ENCODE measurements at places on chromosomes 16 and 17. TPM values are rescaled to one million over a fixed set of nuclear protein-coding genes. Genes with fewer than 3 reads are reported as not detected.
A peak's percentile ranks its signal among the peaks of the same experiment; 100 is the strongest.

GRCh38 chr17:80729761-80730160, 185.1 kb downstream of the RPTOR start:
- DNase-seq, result no peak
- H3K4me1 ChIP-seq, result peaks cover 47% of the 10 kb centered on the region
- no peak overlapping the region for H3K4me3 ChIP-seq

GRCh38 chr16:3675601-3676130, 21.2 kb downstream of the DNASE1 start:
- no peak for DNase-seq
- H3K27me3 ChIP-seq, result no peaks in the 10 kb centered on the region
- no peak overlapping the region for H3K4me3 ChIP-seq
- no peak overlapping the region for H3K27ac ChIP-seq

Gene NHERF1
- total RNA-seq, result 377 TPM

- no peaks in the 10 kb centered on the region for H3K36me3 ChIP-seq
- DNase-seq, result peak; percentile 92
- H3K4me1 ChIP-seq, result peaks cover 75% of the 10 kb centered on the region
- H3K4me3 ChIP-seq, result no peak overlapping the region
Observed at GRCh38 chr17:17849845-17850373, 13.1 kb upstream of the SREBF1 start.

Gene SLC13A2
- total RNA-seq, result not detected

DNA sequence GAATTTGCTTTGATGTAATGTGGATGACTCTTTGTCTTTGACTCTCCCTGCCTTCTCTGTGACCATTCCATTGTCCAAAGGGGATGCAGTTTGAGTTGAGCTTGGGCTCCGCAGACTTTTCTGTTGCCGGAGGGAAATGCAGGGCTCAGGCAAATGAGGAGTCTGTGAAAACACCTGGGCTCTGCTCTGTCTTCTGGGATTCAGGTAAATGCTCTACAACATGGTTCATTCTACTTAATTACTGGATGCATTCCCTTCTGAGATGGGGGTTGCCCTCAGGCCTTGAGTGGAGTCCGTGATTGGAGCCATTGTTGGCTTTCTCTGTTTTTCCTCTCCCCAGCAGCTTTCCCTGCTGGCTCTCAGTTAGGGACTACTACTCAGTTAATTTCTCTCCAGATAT, 26.4 kb upstream of the SPNS2 start:
- no peak overlapping the region for H3K4me3 ChIP-seq
- H3K4me1 ChIP-seq, result no peaks in the 10 kb centered on the region
- DNase-seq, result no peak
- no peak overlapping the region for H3K27ac ChIP-seq
- no peaks in the 10 kb centered on the region for H3K27me3 ChIP-seq
- peaks cover 4% of the 10 kb centered on the region for H3K36me3 ChIP-seq

Gene IRF8
- 8.4 TPM for total RNA-seq

DNA sequence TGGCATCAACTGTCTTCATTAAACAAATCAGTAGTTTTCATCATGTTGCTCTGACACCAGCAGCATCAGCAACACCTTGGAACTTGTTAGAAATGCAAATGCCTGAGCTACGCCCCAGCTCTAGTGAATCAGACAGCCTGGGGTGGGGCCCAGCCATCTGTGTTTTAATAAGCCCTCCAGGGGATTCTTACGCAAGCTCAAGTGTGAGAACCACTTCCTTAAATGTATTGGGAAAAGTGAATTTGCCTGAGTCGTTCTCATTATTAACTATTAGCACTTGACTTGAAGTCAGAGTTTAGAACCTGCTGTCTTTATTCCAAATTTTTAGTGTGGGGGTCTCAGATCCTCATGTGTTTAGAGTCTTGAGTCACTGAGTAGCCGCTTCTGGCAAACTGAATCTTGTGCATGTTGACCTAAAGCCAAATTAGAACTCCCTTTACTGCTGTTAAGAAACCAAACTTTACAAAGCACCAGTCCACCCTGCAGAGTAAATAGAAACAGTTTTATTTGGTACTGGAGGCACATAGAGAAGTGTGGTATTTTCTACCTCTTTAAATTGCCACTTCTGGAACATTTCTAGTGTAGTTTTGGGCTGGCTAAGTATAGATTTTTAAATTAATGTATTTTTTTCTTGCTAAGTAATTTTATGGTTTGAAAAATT, 137.4 kb upstream of the COX10 start:
- H3K4me1 ChIP-seq, result no peaks in the 10 kb centered on the region
- H3K27me3 ChIP-seq, result no peaks in the 10 kb centered on the region
- no peak overlapping the region for H3K4me3 ChIP-seq
- peaks cover 6% of the 10 kb centered on the region for H3K36me3 ChIP-seq
- H3K27ac ChIP-seq, result no peak overlapping the region

DNA sequence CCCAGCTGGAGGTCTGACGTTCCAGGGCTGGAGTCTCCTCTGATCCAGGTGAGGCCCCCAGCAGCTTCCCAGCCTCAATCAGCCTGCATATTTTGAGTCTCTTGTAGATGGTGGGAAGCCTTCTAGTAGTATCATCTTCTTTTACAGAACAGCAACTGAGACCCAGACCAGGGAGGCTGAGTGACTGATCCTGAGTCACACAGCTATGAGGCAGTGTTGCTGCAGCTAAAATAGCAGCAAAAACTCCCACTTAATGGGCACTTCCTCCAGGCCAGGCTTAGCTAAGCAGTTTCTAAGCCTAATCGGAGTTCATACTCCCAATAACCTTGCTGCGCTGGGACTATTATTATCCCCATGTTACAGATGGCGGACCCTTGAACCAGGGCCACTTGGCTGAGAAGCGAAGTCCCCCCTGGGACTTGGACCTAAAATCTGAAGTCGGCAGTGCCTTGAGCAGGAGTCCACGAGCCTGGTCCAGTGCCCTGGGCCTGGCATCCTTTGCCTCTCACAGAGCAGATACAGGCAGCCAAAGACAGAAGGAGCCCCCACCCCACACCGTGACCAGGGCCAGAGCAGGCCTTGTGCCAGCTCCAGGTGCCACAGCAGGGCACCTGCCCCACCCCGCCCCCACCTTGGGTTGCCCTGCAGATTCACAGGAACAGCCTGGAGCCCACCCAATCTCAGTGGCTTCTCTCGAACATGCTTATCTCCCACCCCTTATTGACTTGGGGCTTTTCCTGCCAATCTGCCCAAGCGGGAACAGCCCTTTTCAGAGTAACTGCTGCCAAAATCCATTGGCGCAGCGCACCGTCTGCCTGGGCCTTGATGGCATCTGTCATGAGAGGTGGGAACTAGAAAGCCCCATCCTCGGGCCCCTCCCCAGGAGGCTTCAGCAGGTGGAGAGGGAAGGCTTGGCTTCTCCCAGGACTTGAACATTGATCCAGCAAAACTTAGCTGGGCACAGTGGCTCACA, 65.1 kb downstream of the SOCS1 start:
- peaks cover 38% of the 10 kb centered on the region for H3K4me1 ChIP-seq
- no peak overlapping the region for H3K4me3 ChIP-seq
- H3K27ac ChIP-seq, result no peak overlapping the region
- no peak for DNase-seq

Gene SEPTIN12
- total RNA-seq, result not detected

Gene CA5A
- not detected for total RNA-seq

Gene CCL1
- total RNA-seq, result 0.73 TPM

DNA sequence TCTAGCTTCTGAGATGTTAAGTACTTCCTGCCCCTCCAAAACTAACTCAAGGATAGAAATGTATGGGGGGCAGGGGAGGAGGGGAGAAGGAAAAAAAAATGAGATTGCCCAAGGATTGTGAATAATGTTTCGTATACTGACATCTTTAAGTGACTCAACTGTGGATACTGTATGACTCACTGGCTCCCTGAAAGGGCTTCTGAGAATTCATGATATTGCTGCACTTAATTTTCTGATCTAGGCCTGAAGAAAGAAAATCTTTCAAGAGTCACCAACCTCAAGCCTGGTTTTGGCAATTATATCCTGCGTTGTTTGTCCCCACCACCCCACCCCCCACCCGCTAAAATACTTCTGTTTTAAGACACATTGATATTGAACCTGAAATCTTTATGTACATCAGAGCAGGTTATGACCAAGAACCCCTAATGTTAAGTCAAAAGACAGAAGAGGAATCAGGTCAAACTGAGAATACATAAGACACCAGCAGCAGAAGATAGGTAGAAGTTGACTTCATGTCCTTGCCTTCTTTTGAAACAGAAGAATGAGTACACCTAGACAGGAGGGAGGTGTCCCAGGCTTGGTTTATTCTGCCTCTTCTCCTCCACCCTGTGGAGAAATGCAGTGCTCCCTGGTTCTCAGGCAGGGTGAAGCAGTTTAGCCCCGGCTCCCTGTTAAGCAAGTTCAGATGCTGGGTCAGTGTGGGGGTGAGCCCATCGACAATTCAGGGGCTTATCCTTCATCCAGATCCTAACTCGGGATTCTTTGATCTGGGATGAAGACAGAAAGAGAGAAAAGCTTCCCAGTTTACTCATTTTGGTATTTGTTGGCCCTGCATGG, 3.3 kb upstream of the FBXL20 start:
- H3K27ac ChIP-seq, result peak overlapping the region; percentile 72
- H3K27me3 ChIP-seq, result no peaks in the 10 kb centered on the region
- peaks cover 26% of the 10 kb centered on the region for H3K36me3 ChIP-seq
- H3K4me3 ChIP-seq, result no peak overlapping the region
- peaks cover 53% of the 10 kb centered on the region for H3K4me1 ChIP-seq

DNA sequence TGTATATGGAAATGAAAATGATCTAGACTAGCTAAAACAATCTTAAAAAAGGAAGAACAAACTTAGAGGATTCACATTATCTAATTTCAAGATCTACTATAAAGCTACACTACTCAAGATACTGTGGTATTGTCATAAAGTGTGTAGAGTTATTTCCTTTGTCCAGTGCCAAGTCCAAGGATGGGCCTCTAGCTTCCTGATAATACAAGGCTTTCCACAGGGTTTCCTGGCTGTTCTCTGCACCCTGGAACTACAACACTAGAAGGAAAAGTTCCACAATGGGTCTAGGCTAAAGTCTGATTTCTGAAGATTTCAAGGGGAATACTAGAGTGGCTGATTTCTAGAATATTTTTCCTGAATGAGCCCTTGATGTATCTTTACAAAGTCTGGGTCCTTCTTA, 34.2 kb downstream of the TBC1D3B start:
- no peak for DNase-seq
- peaks cover 28% of the 10 kb centered on the region for H3K4me1 ChIP-seq
- H3K27me3 ChIP-seq, result peaks cover 2% of the 10 kb centered on the region
- H3K36me3 ChIP-seq, result peaks cover 10% of the 10 kb centered on the region
- no peak overlapping the region for H3K27ac ChIP-seq
- H3K4me3 ChIP-seq, result no peak overlapping the region

Gene ZNF597
- total RNA-seq, result 2.6 TPM

DNA sequence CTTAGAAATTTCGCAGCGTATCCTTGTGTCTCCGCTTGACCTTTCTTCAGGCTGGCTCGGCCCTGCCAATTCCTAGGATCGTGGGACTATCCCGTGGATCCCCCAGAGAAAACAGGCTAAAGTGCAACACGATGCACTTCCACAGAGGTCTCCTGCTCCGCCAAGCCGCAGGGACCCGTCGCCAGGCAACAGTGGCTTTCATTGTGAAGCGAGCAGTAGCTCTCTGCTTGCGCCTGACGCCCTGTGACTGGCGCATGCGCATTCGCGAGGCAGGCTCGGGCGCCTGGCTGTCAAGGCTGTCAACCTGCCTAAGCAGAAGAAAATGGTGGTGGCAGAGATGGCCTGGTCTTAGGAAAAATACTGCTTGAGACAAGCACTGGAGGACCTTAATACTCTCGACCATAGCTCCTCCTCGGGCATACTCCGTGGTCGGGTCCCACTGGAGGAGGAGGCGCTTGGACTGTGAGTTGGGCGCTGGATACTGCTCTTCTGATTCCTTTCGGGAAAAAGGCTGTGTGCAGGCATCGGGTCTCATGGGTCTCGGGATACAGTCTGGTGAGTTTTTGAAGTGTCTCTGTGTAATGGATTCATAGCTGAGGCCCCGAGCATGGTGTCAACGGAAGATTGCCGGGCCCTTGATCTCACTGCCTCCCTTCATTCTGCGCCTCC, 2336.1 kb downstream of the TP53TG3F start:
- no peak overlapping the region for H3K4me3 ChIP-seq
- H3K4me1 ChIP-seq, result no peaks in the 10 kb centered on the region

DNA sequence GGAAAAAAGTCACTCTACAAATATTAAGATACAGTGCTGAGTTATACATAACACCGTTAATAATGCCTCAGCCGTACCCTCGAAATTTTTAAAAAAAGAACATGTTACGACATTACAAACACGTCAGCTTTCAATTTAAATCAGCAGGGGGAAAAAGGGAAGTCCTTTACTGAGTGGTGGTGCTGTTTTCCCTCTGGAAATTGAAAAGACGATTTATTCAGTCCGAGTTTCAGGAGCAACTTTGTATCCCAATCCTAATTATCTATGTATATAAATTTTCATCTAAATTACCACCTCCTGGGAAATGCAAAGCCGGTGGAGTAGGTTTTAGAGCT, 1.3 kb downstream of the NETO2 start:
- peak overlapping the region; percentile 77 for H3K4me3 ChIP-seq
- H3K4me1 ChIP-seq, result peaks cover 38% of the 10 kb centered on the region
- peak overlapping the region; percentile 49 for H3K27ac ChIP-seq

GRCh38 chr17:8956465-8956902, 9.0 kb downstream of the PIK3R5 start:
- no peak for DNase-seq
- peak overlapping the region; percentile 90 for H3K27ac ChIP-seq
- H3K4me3 ChIP-seq, result peak overlapping the region; percentile 8
- H3K27me3 ChIP-seq, result no peaks in the 10 kb centered on the region
- peaks cover 95% of the 10 kb centered on the region for H3K4me1 ChIP-seq
- H3K36me3 ChIP-seq, result peaks cover 67% of the 10 kb centered on the region

Gene ZP2
- total RNA-seq, result not detected

DNA sequence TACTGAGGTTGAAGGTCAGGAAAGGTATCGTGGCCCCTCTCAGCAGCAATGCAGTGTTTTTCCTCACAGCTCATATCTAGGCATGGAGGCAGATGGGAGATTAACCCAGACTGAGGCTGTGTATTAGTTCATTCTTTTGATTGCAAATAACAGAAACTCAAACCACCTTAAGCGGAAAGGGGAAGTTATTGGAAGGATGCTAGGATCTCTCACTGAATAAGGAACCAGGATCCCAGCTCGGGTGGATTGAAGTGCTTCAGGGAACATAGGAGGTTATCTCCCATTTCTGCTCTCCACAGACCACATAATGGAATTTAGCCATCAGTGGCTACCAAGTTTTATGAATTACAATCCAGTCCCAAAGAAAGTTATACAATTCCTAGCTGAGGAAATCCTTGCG, 8.2 kb downstream of the ZNF689 start:
- no peaks in the 10 kb centered on the region for H3K27me3 ChIP-seq
- H3K4me3 ChIP-seq, result no peak overlapping the region
- DNase-seq, result no peak
- H3K27ac ChIP-seq, result no peak overlapping the region
- peaks cover 21% of the 10 kb centered on the region for H3K36me3 ChIP-seq
- peaks cover 7% of the 10 kb centered on the region for H3K4me1 ChIP-seq

Gene IRX5
- total RNA-seq, result not detected

- H3K27ac ChIP-seq, result no peak overlapping the region
- no peak for DNase-seq
- H3K4me3 ChIP-seq, result no peak overlapping the region
- no peaks in the 10 kb centered on the region for H3K36me3 ChIP-seq
- H3K4me1 ChIP-seq, result no peaks in the 10 kb centered on the region
Observed at GRCh38 chr16:75264457-75264998, 13.1 kb upstream of the BCAR1 start.

- H3K4me1 ChIP-seq, result peaks cover 9% of the 10 kb centered on the region
- DNase-seq, result no peak
- no peak overlapping the region for H3K4me3 ChIP-seq
- H3K27me3 ChIP-seq, result peaks cover 2% of the 10 kb centered on the region
Observed at GRCh38 chr16:85153656-85154091, 41.4 kb upstream of the CIBAR2 start.

Gene KRTAP4-6
- total RNA-seq, result not detected

- no peak for DNase-seq
- no peak overlapping the region for H3K27ac ChIP-seq
- no peaks in the 10 kb centered on the region for H3K36me3 ChIP-seq
- H3K4me3 ChIP-seq, result no peak overlapping the region
- no peaks in the 10 kb centered on the region for H3K27me3 ChIP-seq
Observed at GRCh38 chr17:75075597-75076336, 12.0 kb upstream of the SLC16A5 start.

All from activated CD8-positive, alpha-beta memory T cell treated with anti-CD3 and anti-CD28 coated beads, Interleukin-2, amount 10 ng/mL, durations not matched to agents 7 days and 5 days (primary cell).